ENCODE measurements at places on chromosomes 7 and 10. TPM values are rescaled to one million over a fixed set of nuclear protein-coding genes. Genes with fewer than 3 reads are reported as not detected.

- DNase-seq, result no peak
Observed at GRCh38 chr10:114307731-114308130, 68.7 kb downstream of the VWA2 start.

- no peak for DNase-seq
Observed at GRCh38 chr10:42981358-42982236, 95.3 kb upstream of the RET start.

Gene EBLN1
- polyA plus RNA-seq, result not detected

DNA sequence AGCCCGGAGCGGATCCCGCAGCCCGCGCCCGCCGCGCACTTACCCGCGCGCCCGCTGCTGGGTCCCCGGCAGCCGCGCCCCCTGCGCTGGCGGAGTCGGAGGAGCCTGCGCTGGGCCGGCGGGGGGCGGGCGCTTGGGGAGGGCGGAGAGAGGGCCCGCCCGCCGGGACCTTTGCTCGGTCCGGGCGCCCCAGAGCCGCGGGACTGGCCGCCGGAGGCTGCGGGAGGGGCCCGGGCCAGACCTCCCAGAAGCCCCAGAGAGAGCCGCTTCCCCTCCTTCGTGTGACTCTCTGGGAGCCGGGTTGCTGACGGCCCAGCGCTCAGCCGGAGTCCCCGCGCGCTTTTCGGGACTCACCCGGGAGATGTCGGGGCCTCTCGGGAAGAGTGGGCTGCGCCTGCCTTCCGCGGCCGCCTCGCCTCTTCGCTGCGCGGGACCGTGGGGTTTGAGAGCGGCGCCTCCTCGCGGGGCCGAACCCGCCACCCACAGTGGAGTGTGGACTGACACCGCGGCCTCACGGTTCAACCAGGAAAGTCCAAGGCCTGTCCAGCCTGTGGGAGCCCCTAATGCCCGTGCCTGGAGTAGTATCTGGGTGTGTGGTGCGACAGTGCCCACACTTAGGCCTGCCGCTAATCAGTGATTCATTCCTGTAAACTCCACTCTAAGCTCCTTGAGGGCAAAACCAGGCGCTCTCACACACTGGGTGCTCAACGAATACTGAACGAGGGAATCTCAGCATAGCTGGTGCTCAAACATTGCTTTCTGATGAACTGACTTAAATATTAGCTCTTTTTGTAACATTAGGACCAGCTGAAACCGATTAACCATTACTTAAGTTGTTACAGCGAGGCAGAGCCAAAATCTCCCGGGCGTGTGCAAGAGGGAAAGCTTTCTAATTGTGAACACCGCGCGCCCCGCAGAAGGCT, at the start of gene GSDME:
GSDME (minus strand) TSS at position 112 of the 923 bp plus-strand sequence. CDS start 7,690 bp downstream, outside the sequence.
- DNase-seq, result peak; percentile 23

Gene FRAT1
- 2.6 TPM for polyA plus RNA-seq

- peak; percentile 24 for DNase-seq
Observed at GRCh38 chr7:105769901-105770628, 106.3 kb downstream of the ATXN7L1 start.

GRCh38 chr10:68543004-68543918, 15.9 kb upstream of the SLC25A16 start:
- no peak for DNase-seq

Gene CREB5
- polyA plus RNA-seq, result 33.5 TPM

Gene AKR1C4
- not detected for polyA plus RNA-seq

- DNase-seq, result no peak
Observed at GRCh38 chr7:150784120-150784736, 15.9 kb downstream of the TMEM176B start.

Gene MYL10
- polyA plus RNA-seq, result 35.9 TPM

DNA sequence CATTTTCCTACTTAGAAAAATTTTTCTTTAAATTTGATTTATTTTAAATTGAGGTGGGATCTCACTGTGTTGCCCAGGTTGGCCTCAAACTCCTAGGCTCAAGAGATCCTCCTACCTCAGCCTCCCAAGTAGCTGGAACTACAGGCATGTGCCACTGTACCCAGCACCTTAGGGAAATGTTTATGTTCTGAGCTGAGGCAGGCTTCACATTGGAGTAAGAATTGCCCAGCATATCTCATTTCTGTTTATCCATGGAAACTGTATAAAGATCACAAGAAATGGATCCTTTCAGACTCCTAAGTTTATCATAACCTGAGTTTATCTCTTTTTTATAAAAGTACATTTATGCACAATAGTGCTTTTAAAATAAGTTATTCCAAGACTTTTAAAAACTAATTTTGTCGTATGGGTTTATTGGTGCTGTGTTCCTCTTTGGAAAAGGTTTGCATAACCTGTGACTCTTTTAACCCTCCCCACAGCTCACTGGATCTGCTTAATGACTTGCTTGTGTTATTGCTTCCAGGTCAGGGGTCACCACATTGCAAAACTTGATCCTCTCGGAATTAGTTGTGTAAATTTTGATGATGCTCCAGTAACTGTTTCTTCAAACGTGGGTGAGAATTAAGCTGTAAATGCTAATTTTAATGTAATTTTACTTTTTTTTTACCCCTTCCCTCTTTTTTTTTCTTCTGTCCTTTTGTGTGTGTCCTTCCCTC, 40.7 kb downstream of the OGDH start:
- no peak for DNase-seq

Gene NRG3
- not detected for polyA plus RNA-seq

- peak; percentile 50 for DNase-seq
Observed at GRCh38 chr7:71403202-71403946, 271.4 kb downstream of the GALNT17 start.

- DNase-seq, result no peak
Observed at GRCh38 chr7:80654887-80655340, 16.5 kb downstream of the CD36 start.

Gene AZGP1
- polyA plus RNA-seq, result not detected

DNA sequence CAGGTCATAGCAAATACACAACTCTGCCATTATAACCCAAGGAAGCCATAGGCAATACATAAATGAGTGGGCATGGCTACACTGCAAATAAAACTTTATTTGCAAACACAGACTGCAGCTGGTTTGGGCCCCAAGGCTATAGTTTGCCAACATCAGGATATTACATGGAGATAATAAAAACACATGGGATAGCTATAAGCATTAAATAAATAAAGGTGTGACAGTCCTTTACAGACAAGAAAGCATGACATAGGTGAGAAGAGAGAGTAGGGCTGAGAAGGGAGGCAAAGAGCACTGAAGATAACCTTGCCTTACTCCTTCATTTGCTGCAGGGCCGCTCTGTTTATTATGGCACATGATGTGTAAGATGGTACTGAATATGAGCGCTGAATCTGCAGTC, 135.1 kb upstream of the GHITM start:
- DNase-seq, result no peak

Gene ALOX5
- polyA plus RNA-seq, result not detected

DNA sequence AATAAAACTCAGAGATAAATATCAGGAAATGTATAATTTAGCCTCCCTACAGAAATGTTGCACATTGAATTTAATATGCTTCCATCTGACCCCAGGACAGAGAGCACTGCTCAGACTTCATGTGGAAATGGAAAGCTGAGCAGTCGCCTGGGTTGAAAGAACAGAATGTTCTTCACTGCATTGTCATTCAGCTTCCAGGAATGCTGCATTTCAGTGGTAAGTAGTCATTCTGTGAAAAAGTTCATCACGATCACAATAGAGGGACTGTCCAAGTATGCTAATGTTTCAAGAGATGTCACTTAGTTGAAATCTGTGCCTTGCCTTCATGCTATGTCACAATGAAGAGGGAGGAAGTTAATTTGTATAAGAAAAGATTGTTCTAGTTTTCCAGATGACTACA, 147.3 kb downstream of the NRCAM start:
- DNase-seq, result no peak

GRCh38 chr10:60208676-60209269, 180.9 kb downstream of the ANK3 start:
- peak; percentile 20 for DNase-seq

- DNase-seq, result peak; percentile 77
Observed at GRCh38 chr10:109852475-109853037, 70.8 kb downstream of the XPNPEP1 start.

Gene STEAP1B
- polyA plus RNA-seq, result 2.6 TPM

Gene ABCB4
- 0.52 TPM for polyA plus RNA-seq

GRCh38 chr10:55631071-55631654, 729.9 kb downstream of the ZWINT start:
- peak; percentile 43 for DNase-seq

Gene ZNF485
- polyA plus RNA-seq, result 4.8 TPM

DNA sequence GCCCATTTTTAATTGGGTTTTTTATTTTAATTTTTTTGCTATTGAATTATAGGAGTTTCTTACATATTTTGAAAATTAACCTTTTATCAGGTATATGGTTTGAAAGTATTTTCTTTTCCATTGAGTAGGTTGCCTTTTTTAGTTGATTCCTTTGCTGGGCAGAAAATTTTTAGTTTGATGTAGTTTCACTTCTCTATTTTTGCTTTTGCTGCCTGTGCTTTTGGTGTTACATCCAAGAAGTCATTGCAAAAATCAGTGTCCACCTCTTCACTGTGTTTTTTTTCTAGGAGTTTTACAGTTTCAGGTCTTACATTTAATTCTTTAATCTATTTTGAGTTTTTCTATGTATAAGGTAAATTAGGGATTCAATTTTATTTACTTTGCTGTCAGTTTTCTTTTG, 129.8 kb upstream of the FERD3L start:
- DNase-seq, result no peak

- no peak for DNase-seq
Observed at GRCh38 chr7:11060893-11061292, 87.2 kb downstream of the PHF14 start.

Measured in muscle of arm (tissue), 14 donors.